ENCODE measurements at places on chromosomes 3 and 15.

GRCh38 chr15:66103293-66103590 lies 150.3 kb downstream of the MEGF11 start:
- DNase-seq: no peak

- no peak for DNase-seq
Observed at GRCh38 chr3:45143673-45144671, 2.2 kb downstream of the CDCP1 start.

DNA sequence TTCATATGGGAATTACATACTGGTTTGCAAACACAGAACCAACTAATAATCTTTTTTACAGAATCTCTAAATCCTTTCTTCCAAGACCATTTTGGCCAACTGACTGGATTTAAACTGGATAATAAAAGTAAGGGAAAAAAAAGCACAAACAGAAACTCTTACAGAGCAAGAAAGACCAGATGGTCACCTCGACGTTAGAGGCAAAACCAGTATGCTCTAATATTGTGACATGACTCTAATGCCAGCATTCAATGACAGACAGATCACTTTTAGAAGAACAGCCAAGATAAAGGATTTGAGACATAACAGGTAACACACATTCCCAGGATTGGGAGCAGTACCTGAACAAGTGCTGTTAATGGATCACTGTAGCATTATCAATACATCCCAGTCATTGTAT lies 50.9 kb downstream of the DHX36 start:
- DNase-seq: no peak

DNA sequence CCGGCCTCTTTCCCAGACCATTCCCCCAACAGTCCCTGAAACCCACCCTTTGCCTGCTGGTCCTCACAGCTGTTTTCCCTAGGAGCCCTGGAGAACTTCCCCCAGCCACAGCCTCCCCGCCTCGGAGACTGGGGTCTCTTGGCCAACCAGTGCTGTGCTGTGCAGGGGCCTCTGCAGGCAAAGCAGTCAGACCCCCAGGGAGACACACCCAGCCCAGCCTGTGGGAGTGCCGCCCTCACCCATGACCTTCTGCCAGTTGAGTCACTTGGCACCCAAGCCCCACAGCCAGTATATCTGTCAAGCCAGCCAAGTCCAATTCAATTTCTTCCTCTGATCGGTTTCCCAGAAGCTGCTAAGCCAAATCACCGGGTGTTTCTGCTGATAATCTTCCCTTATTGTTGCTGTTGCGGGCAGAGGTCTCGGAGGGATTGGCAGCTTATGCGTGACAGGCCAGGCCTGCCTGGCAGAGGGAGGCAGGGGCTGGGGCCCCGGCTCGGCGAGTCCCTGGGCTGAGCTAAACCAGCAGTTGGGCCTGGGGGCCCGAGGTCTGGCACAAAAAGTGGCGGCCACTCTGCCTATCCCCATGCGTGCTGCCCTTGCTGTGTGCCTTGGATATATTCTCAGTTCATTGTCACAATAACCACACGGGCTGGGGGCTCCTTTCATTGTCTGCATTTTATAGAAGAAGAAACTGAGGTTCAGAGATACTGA lies 65.6 kb upstream of the SLC6A1 start:
- DNase-seq: no peak

DNA sequence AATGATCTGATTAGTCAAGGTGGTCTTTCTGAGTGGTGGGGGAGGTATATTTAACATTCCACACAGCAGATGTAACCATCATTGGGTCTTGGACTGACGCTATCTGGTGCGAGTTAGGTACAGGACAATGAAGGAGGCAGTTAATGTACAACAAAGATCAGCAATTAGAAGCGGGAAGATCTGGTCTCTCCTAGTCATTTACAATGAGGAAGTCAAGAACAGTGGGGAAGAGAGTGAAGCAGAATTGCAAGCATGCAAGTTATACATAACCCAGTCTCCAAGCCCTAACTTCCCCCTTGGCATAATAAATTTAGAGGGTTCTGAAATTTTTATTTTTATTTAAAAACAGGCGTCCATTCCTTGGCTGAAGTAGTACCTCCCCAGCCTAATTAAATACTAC lies 14.1 kb downstream of the GPD1L start:
- DNase-seq: no peak

- DNase-seq: no peak
Observed at GRCh38 chr3:33426630-33427317, 13.4 kb downstream of the UBP1 start.

DNA sequence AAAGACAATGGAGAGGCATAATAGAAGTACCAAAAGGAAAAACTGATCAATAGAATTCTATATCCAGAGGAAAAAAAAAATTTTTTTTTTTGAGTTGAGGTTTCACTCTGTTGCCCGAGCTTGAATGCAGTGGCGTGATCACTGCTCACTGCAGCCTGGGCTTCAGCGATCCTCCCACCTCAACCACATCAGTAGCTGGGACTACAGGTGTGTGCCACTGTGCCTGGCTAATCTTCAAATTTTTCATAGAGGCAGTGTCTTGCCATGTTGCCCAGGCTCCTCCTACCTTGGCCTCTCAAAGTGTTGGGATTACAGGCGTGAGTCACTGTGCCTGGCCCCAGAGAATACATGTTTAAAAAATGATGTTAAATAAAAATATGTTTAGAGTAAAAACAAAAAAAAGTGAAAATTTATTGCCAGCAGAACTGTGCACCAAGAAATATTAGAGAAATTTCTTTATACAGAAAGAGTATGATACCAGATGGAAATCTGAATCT lies 154.3 kb upstream of the ZBTB20 start:
- DNase-seq: no peak

DNA sequence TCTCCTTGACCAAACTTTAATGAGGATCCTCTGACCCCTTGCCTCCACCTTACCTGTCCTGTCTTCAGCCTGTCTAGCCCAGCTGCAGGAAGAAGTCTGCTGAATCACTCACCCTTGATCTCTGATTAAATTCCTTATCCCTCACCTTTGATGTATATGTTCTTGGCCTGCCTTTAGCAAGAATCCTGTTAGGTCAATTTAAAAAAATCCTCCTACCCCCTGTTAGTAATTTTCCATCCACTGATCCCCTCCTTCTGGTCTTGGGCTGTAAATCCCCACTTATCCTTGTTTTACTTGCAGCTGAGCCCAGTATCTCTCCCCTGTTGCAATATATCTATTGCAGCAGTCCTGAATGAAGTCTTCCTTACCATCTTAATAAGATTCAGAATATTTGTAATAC lies 39.0 kb downstream of the MYH15 start:
- no peak for DNase-seq

GRCh38 chr3:152019508-152019907 lies 146.1 kb downstream of the SUCNR1 start:
- DNase-seq: no peak

GRCh38 chr3:42114130-42114725 lies 23.1 kb downstream of the TRAK1 start:
- no peak for DNase-seq

GRCh38 chr3:58179235-58180098 lies 31.3 kb downstream of the DNASE1L3 start:
- no peak for DNase-seq

- DNase-seq: no peak
Observed at GRCh38 chr3:122626515-122627180, 49.2 kb downstream of the PARP15 start.

GRCh38 chr3:64494526-64494925 lies 193.3 kb downstream of the ADAMTS9 start:
- no peak for DNase-seq

Measured in COR-L47 (cell line).